Prostate gland (tissue), 2 donors: ENCODE measurements at places on chromosomes 7 and 10. TPM values are rescaled to one million over a fixed set of nuclear protein-coding genes. Genes with fewer than 3 reads are reported as not detected.

DNA sequence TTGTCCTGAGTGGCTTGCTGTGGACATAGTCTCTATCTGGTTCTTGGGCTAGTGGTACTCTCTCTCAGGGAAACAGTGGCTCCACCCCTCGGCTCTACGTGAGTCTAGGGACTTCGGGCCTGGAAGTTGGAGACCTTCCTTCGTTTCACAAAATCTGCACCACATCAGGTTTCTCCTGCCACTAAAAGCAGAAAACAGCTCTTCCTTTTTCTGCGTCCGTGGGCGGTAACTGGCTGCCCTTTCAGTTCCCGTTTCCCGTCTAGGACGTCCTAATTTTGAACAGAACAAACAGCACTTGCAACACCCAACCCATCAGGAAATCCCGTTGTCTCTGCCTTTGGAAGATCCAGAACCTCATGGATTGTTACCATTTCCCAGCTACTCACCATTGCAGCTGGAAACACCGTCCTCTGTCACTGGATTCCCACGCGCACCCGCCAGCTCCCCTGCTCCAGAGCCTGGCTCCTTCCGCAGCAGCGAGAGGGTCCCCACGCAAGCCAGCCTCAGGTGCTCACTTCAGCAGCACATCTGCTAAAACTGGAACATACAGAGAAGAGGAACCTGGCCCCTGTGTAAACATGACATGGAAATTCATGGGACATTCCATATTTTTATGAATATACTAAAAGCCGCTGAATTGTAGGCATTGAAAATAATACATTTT lies 311.4 kb upstream of the AKR1E2 start:
- no peak overlapping the region for H3K4me3 ChIP-seq
- H3K27me3 ChIP-seq: no peaks in the 10 kb centered on the region
- H3K36me3 ChIP-seq: no peaks in the 10 kb centered on the region
- H3K4me1 ChIP-seq: no peaks in the 10 kb centered on the region
- no peak for DNase-seq
- H3K27ac ChIP-seq: no peak overlapping the region

DNA sequence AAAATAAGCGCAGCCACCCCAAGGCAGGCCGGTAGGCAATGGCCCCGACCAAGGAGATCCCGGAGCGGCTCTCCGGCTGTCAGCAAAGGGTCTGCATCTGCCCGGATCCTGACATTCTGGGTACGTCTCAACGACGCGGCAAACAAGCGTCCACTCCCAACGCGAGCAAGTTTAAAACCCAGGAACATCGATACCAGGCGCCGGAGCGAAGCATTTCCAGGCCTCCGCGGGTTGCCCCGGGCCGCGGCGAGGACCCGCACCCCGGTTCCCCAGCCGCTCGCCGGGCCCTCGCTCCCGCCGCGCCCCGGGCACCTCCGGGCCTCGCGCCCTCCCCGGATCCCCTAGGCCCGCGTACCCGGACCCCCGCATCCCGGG lies 453 bp downstream of the URGCP start:
- peak overlapping the region; percentile 89 for H3K27ac ChIP-seq
- H3K4me1 ChIP-seq: no peaks in the 10 kb centered on the region
- H3K36me3 ChIP-seq: no peaks in the 10 kb centered on the region

The DIP2C gene
- 12.3 TPM for total RNA-seq

- no peak for DNase-seq
- no peak overlapping the region for H3K4me3 ChIP-seq
- no peaks in the 10 kb centered on the region for H3K4me1 ChIP-seq
Measured at GRCh38 chr7:127930341-127931328, 100.6 kb downstream of the LRRC4 start.

- peaks cover 18% of the 10 kb centered on the region for H3K4me1 ChIP-seq
- DNase-seq: peak; percentile 73
- H3K4me3 ChIP-seq: no peak overlapping the region
- no peaks in the 10 kb centered on the region for H3K36me3 ChIP-seq
Measured at GRCh38 chr7:2505401-2505800, 14.2 kb upstream of the LFNG start.

DNA sequence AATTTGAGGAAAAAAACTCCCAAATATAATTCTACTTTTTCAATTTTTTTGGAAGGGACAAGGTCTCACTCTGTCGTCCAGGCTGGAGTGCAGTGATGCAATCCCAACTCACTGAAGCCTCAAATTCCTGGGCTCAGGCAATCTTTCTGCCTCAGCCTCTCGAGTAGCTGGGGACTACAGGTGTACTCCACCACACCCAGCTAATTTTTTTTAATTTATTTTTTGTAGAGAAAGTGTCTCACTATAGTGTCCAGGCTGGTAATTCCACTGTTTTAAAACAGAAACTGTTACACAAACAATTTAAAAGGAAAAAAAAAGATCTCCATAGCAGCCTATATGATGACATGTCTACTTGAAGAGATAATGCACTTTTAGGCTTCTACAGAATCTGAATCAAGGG lies 25.6 kb downstream of the EZH2 start:
- no peak overlapping the region for H3K4me3 ChIP-seq
- no peaks in the 10 kb centered on the region for H3K27me3 ChIP-seq
- H3K36me3 ChIP-seq: no peaks in the 10 kb centered on the region
